NCI-H82 (cell line): ENCODE measurements at places on chromosomes 13 and 19.

GRCh38 chr13:71090990-71091389, 776.0 kb downstream of the DACH1 start:
- peak; percentile 14 for DNase-seq

- DNase-seq = peak; percentile 11
Measured at GRCh38 chr19:36573895-36574720, 1.0 kb upstream of the ZNF529 start.

DNA sequence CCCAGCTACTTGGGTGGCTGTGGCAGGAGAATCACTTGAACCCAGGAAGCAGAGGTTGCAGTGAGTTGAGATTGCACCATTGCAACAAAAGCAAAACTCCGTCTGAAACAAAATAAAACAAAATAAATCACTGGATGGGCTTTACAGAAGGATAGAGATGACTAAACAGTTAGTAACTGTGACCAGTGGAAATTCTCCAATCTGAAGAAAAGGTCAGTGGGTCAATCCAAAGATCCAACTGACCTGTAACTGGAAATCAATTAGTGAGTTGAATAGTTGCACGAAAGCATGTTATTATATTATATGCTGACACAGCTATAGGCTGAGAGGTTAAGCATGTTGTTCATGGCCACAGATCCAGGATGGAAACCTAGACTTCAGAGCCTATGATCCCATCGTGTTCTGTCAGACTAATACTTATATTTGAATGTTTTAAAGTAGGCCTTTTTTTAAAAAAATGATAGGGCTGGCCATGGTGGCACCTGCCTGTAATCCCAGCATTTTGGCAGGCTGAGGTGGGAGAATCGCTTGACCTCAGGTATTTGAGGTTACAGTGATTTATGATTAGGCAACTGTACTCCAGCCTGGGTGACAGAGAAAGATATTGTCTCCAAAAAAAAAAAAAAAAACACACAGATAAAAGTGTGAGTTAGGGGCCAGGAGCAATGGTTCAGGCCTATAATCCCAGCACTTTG, 1.4 kb downstream of the ECH1 start:
- no peak for DNase-seq

- DNase-seq = no peak
Measured at GRCh38 chr13:110877737-110878258, 37.1 kb downstream of the ANKRD10 start.

DNA sequence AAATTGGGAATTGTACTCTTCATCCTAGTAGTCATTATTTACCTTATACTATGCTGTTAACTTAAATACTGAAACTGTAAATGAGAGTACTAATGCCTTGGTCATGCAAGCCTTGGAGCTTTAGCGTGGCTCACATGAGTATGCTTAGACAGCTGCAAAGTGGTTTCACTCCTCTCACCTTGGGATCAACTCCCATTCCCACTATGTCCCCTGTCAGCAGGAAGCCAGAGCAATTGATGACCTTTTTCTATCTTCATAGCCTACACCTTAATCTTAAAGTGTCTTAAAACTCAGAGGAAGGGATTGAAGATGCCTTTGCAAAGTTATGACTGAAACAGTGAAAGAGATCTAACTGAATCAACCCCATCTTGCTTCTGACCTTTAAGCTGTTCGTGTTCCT, 33.2 kb upstream of the CEACAM8 start:
- no peak for DNase-seq

GRCh38 chr19:22609630-22610029, 24.5 kb upstream of the ZNF492 start:
- no peak for DNase-seq

GRCh38 chr13:33260168-33261098, 25.1 kb downstream of the STARD13 start:
- no peak for DNase-seq

- peak; percentile 29 for DNase-seq
Measured at GRCh38 chr19:52527956-52528351, 486 bp downstream of the ZNF808 start.

DNA sequence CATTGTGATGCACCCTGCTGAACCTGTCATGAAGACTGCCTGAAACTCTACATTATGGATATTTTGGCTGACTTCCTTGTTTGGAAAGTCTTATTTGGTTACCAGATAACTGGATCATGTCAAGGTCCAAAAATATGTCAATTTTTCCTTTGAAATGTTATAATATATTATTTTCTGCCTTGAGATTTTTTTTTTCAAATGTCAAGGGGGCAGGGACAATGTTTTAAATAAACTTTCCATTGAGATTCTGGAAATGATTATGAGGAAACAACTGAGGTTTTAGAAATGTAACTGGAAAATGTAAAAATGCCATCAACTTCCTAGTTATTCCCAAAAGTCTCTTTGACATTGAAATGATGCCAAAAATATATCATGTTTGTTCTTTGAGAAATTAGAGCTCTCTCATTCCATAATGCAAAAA, 117.0 kb downstream of the RFC3 start:
- DNase-seq = no peak

DNA sequence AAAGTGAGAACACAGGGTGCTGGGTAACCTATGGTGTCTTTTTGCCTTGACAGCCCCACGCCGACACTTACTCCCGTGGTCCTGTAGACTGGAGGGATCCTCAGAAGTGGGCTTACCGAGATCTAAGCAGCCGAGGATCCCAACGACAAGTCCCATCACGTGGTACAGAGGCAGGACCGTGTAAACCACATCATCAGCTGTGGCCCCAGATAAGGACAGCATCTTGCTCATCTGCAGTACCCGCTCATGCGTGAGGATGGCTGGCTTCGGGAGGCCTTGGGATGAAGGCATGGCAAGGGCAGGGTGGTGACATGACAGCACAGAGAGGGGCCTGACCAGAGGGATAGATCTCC, 2.1 kb downstream of the SLC27A5 start:
- DNase-seq = no peak

- no peak for DNase-seq
Measured at GRCh38 chr13:86581706-86582105, 782.5 kb upstream of the SLITRK6 start.
